Fibroblast of skin of right quadriceps (primary cell): ENCODE measurements at places on chromosomes 6 and 20.

- no peak for DNase-seq
Observed at GRCh38 chr6:36266913-36267644, 2.8 kb upstream of the PNPLA1 start.

- no peak for DNase-seq
Observed at GRCh38 chr6:66986940-66987339, 1279.9 kb upstream of the EYS start.

DNA sequence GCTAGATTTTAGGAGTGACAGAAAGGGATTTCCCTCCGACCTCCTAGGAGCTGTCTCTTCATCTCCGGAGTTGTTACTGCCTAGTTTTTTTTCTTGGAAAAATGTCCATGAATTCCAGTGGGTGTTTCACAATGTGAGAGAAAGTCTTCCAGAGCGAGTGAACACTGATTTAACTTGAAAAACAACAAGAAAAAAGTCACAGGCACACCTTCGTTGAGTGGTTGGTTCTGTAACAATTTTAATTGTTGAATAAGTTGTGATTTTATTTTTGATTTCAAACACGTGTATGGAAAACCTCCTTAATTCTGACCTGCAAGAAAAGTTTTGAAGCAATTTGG is 2.9 kb downstream of the TFAP2C start:
- peak; percentile 19 for DNase-seq

- DNase-seq = peak; percentile 49
Observed at GRCh38 chr6:42428326-42429041, 23.2 kb downstream of the TRERF1 start.

DNA sequence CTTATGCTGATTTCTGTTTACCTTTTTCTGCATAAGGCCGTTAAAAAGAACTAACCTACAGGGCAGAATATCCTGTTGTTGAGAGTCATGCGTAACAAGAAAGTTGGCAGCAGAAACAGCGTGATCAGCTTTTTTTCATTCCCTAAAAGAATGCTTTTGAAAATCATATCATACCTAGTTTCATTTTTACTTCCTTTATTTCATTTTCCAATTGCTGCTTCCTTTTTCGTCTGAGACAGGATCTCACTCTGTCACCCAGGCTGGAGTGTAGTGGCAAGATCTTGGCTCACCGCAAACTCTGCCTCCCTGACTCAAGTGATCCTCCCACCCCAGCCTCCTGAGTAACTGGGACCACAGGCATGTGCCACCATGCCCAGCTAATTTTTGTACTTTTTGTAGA is 4.1 kb downstream of the CALHM6 start:
- DNase-seq = no peak

DNA sequence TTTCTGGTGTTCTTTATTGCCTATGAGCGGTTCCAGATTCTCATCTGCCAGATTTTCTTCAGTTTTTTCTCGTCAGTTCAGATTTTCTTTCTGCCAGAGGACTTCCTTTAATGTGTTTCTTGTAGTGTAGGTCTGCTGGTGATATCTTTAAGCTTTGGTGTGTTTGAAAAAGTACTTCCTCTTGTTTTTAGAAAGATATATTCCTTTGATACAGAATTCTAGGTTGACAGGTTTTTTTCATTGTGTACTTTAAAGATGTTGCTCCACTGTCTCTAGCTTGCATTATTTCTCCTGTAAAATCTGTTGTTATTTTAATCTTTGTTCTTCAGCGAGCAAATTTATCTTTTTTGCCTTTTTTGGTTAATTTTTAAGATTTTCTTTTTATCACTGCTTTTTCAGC is 36.9 kb downstream of the ASXL1 start:
- no peak for DNase-seq

- no peak for DNase-seq
Observed at GRCh38 chr6:51554029-51554428, 533.4 kb downstream of the PKHD1 start.

DNA sequence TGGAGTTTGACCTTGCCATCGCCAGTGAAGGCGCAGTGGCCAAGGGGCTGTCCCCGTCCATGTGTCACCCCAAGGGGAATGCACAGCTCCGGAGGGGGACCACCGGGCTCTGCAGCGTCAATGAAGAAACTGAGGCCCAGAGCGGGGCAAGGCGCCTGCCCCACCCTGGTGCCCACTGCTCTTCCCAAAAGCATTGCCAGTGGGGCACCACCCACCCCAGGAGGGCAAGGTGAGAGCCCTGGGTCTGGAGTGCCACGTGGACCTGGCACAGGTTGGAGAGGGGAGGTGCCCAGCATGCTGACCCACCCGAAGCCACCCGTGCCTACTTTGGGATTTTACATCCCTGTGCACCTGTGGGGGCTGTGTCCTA is 8.3 kb downstream of the NTSR1 start:
- DNase-seq = no peak

DNA sequence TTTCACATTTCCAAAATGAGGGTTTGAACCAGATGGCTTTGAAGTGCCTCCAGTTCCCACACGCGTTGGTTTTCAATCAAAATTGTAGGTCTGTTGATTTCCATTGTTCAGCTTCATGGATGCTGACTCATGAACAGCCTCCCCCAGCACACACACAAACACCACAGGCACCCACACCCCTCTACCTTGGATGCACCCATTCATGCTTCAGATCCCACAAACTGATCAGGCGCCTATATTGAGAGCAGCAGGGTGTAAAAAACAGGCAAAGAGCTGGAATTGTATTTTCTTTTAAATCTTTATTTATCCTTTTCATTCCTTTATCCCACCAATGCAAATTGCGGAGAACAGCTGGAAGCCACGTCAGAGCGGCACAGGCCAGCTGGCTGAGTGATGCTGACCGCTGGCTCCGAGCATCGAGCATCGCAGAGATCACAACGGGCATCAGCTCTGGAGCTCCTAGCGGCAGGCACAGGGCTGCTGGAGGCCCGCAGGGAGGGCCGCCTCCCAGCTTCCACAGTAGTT is 29.3 kb upstream of the TBC1D7 start:
- peak; percentile 30 for DNase-seq
